Type B pancreatic cell (in vitro differentiated cells): ENCODE measurements at places on chromosomes 12 and 14. TPM values are rescaled to one million over a fixed set of nuclear protein-coding genes. Genes with fewer than 3 reads are reported as not detected.

DNA sequence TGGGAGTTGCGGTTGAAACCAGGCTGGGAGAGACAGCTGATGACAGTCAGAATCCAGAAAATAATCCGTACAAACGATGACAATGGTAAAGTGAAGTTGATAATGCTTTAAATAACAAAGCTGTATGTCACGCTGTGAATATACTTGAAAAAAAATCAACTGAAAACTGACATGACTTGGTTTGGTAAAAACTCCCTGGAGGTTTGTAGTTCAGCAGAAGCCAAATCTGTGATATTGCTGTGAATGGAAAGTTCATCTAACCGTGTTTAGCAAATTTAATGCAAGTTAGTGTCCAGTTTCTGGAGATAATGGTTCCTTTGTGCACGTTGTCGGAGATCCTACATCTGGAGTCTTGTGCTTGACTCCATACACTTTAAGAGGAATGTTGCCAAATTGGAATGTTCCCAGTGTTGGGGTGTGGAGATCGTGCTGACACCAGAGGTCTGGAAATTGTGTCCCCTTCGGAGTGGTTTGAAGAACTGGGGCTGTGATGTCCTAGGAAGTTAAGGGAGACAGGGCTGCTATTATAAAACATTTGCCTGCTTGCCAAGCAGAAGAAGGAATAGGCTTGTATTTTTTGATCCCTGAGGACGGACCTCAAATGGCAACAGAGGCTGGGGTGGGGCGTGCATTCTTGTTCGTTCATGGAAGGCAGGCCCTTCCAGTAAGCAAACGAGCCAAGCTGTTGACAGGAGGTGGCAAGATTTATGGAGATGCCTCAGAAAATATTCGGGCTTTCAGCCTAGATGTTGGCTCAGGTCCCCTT, 30.6 kb downstream of the PPFIBP1 start:
- peaks cover 44% of the 10 kb centered on the region for H3K4me1 ChIP-seq
- DNase-seq = no peak
- peak overlapping the region; percentile 42 for H3K4me3 ChIP-seq
- H3K27me3 ChIP-seq = no peaks in the 10 kb centered on the region

GRCh38 chr14:57486767-57487379, 6.8 kb downstream of the CCDC198 start:
- no peak overlapping the region for H3K27ac ChIP-seq
- DNase-seq = no peak
- H3K4me3 ChIP-seq = no peak overlapping the region
- no peaks in the 10 kb centered on the region for H3K27me3 ChIP-seq
- H3K4me1 ChIP-seq = no peaks in the 10 kb centered on the region

- peak overlapping the region; percentile 78 for H3K4me3 ChIP-seq
- no peaks in the 10 kb centered on the region for H3K36me3 ChIP-seq
- H3K27me3 ChIP-seq = peaks cover 61% of the 10 kb centered on the region
These were observed 21.5 kb upstream of the KIF26A start for GRCh38 chr14:104116756-104117340.

GRCh38 chr14:99036611-99037293, 235.2 kb downstream of the BCL11B start:
- peak; percentile 45 for DNase-seq
- no peak overlapping the region for H3K27ac ChIP-seq
- no peaks in the 10 kb centered on the region for H3K27me3 ChIP-seq
- no peaks in the 10 kb centered on the region for H3K4me1 ChIP-seq
- H3K36me3 ChIP-seq = no peaks in the 10 kb centered on the region
- peak overlapping the region; percentile 14 for H3K4me3 ChIP-seq

DNA sequence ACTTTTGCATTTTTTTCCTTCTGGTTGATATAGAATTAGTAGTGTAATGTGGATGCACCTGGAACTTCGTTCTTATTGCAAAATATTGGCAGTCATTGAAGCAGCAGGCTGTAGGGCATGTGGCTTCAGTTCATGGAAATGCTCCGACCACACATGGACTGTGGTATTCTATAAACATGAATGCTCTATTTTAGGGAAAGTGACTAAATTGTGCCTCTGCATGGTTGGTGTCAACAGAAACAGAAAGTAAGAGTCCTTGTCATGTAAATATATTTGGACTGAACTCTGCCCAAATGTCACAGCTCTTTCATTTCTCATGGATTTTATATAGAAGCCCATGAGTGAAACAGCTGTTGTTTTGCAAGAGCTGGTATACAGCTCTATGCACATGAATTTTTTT, 917.0 kb downstream of the LRFN5 start:
- no peak for DNase-seq
- H3K27me3 ChIP-seq = no peaks in the 10 kb centered on the region
- H3K4me1 ChIP-seq = no peaks in the 10 kb centered on the region

DNA sequence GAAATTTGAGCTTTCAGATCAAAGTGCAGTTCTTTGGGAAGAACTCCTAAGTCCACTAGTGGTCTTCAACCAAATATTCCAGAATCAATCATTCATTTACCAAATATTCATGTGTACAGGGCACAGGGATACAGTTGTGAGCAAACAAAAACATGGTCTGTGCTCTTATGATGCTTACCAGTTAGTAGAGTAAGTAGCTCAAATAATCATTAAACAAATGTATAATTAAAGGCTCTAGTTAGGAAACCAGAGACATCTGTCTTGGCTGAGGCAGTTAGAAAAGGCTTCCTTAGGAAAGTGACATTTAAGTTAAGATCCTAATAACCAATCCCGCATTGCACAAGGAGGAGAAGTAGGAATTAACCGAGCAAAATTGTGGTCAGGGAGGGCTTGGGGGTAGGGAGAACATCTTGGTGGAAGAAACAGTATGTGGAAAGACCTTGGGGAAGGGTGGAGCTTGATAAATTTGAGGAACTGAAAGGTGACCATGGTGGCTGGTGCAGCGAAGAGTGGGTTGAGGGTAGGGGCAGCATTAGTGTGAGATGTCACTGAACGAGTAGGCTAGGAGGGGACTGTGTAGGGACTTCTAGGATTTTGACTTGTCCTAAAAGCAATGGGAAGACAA, 40.0 kb downstream of the PEBP1 start:
- no peaks in the 10 kb centered on the region for H3K27me3 ChIP-seq
- H3K4me1 ChIP-seq = no peaks in the 10 kb centered on the region
- no peak overlapping the region for H3K4me3 ChIP-seq
- no peak overlapping the region for H3K27ac ChIP-seq
- DNase-seq = no peak

RARG gene
- total RNA-seq = 74.5 and 89.9 TPM in 2 replicates

DTX1 gene
- 1.4 and 2.4 TPM in 2 replicates for total RNA-seq

ASPG gene
- 0.29 TPM in 1 of 2 replicates, not detected in the other for total RNA-seq

GRCh38 chr12:122350141-122350848, 72.2 kb downstream of the CLIP1 start:
- no peak overlapping the region for H3K4me3 ChIP-seq
- DNase-seq = no peak
- H3K27ac ChIP-seq = peak overlapping the region; percentile 43
- H3K27me3 ChIP-seq = no peaks in the 10 kb centered on the region
- H3K36me3 ChIP-seq = peaks cover 24% of the 10 kb centered on the region
- H3K4me1 ChIP-seq = peaks cover 4% of the 10 kb centered on the region

GRCh38 chr12:51403681-51404136, 12.5 kb upstream of the GALNT6 start:
- peaks cover 2% of the 10 kb centered on the region for H3K27me3 ChIP-seq
- no peak overlapping the region for H3K27ac ChIP-seq
- no peak overlapping the region for H3K4me3 ChIP-seq
- DNase-seq = no peak
- peaks cover 10% of the 10 kb centered on the region for H3K4me1 ChIP-seq
- H3K36me3 ChIP-seq = no peaks in the 10 kb centered on the region
